ENCODE measurements at places on chromosomes 12 and 14.

DNA sequence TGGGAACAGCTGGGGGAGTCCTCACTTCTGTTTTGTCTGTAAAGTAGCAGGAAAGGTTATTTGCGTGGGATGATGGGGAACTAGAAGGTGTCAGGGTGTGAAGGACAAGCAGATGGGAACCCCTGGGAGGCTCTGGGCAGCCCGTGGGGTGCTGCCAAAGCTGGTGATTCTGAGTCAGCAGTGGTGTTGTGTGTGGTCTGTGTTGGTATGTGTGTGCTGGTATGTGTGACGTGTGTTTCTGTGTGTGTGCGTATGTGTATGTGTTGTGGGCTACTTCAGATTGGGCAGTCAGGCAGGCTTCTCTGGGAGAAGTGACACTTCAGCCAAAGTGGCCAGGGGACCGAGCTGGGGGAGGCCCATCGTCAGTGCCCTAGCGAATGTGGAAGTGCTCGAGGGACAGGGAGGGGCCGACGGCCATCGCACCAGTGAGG, 15.3 kb upstream of the BDKRB2 start:
- no peak for DNase-seq

DNA sequence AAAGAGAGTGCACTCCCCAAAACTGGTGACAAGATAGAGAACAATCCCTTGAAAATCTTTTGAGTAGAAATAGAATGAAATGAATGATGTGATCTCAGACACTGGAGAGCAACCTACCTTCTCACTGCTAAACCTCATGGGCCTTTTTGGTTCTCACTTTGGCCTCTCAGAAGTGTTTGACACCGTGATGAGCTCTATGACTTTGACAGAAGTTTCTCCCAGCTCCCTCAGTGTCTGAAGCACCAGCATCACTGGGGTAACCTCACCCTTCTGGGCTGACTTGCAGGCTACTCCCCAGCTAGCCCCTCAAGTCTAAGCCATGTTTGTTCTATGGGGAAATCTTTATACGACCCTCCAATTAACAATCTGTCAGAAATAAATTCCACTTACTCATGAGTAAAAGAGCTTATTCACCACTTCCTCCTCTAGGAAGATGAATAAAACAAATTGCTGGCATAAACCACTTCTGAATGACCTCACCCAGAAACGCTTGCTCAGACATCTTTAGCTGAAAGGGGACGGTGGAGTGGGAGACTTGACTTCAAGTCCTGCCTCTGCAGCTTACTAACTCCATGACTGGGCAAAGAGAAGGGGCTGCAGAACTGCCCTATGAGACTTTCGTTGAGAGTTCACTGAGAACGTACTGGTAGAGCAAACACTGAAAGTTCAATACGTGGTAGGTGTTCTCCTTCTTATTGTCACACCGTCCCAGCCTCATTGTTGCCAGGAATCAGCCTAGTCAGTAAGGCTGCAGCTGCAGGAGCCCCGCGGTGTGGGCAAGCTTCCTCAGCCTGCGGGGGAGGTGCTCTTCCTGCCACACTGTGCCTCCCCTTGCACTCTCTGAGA, 46.5 kb downstream of the ST8SIA1 start:
- DNase-seq, result no peak

GRCh38 chr12:91618281-91618680, 435.7 kb upstream of the DCN start:
- DNase-seq, result no peak

- no peak for DNase-seq
Observed at GRCh38 chr14:33039311-33039710, 100.6 kb downstream of the NPAS3 start.

DNA sequence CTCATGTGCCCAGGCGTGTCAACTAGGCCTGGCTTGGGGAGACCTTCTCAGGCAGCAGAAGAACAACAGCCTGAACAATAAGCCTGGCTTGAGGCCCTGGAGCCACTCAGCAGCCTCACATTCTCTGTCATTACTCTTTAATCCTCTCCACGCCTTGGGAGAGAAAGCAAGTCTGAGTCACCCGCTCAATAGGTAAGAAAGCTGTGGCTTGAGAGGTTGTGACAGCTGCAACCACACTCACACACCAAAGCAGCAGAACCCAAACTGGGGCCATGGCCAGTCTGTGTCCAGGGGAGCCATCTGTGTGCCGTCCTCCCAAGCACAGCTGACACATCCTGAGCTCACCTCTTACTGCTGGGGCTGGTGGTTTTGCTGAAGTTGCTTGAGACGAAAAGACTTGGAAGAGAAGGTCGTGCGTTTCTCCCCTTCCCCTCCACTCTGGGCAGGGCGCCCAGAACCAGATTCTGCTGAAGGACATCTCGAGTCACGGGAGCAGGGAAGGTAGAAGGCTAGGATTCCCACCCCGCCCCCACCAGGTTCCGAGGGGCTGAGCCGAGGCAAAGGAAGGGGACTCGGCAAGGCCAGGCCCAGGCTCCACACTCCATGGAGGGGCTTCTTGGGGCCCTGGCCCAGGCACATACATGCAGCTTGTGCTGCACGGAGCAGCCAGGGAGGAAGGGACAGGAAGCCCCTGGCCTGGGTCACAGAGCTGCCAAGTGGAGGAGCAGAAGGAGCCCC, 5.5 kb downstream of the TMEM63C start:
- no peak for DNase-seq

DNA sequence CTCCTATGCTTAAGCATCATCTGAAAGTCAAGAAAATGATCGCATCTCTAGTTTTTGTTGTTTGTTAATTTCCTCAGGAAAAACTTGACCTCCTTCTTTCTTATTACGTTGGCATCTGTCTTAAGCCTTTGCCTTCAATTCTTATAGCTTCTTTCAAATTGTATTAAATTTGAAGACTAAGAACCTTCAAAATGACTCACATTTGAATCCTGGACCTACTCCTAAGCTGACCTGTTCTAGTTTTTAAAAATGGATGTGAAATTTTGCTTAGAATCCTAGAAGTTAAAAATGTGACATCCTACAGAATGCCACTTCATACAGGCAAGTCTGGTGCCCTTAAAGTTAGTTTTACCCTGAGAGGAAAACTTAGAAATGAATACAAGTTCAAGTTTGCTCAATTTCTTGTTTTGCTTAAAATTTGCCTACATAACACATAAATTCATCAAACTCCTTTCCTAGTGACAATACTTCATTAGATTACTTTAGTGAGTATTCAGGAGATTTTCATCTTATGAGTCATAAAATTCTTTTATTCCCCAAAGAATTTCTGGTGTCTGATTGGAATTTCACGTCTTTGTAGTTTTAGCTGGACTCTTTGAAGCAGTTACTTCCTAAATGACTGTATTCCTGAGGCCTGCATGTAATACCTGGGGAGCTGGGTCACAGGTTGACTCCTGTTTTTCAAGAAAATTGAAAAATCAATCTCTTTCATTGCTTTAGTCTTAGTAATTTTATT, 152.3 kb downstream of the MSRB3 start:
- DNase-seq, result no peak

- DNase-seq, result no peak
Observed at GRCh38 chr12:24911271-24911791, 37.6 kb downstream of the BCAT1 start.

GRCh38 chr12:76711241-76711640, 52.7 kb upstream of the ZDHHC17 start:
- no peak for DNase-seq

Measured in hippocampal formation (tissue), 2 donors.